HepG2 (cell line): ENCODE measurements at places on chromosomes 7 and 10. TPM values are rescaled to one million over a fixed set of nuclear protein-coding genes. Genes with fewer than 3 reads are reported as not detected.

DNA sequence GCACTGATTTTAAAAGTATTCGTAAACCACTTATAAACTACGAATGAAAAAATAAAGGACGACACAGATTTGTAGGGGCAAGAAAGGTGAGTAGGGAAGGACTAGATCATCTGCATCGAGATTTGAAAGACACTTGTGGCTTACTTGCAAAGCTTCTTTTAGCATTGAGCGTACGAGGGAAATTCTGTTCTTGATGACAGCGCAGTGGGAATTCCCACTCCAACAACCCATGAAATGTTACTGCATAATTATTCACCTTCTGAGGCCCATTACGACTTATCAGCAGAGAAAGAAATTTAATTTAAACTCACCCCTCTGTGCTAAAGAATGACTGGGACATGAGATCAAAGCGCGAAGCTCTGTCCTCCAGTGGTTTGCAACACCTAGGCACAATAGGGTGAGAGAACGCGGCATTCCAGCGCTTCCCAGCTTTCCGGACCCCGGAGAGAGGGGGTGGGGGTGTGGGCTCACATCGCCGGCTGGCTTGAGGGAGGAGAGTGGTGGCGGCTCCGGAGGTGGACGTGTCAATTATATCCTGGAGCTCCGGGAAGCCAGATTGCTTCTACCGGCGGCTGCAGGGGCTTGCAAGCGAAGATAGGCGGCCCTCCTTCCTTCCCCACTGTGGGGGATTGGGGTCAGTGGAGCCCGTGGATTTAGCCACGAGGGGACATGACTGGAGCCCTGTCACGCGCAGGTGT lies 10.3 kb downstream of the SP8 start:
- DNase-seq, result no peak

The SOSTDC1 gene
- polyA plus RNA-seq, result not detected in 2 replicates

- DNase-seq, result no peak
These were observed 563 bp downstream of the STAM start for GRCh38 chr10:17644485-17644943.

The NMT2 gene
- 8.9 and 10.1 TPM in 2 replicates for polyA plus RNA-seq

- DNase-seq, result peak; percentile 68
These were observed 16.6 kb downstream of the BAG3 start for GRCh38 chr10:119667562-119668328.

DNA sequence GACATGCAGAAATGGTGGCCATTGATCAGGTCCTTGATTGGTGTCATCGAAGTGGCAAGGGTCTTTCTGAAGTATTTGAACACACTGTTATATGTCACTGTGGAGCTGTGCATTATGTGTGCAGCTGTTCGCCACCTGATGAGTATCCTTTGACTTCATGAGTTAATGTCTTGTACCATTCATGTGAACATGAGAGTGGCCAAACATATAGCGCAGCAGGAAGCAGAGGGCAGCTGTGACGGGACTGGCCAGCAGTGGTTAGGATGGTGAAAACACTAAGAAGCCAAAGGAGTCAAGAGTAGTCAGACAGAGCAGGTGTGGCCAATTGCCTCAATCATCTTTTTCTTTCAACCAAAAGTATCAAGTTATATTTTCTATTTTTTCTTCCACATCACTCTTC lies 167.4 kb downstream of the IMMP2L start:
- DNase-seq, result no peak

DNA sequence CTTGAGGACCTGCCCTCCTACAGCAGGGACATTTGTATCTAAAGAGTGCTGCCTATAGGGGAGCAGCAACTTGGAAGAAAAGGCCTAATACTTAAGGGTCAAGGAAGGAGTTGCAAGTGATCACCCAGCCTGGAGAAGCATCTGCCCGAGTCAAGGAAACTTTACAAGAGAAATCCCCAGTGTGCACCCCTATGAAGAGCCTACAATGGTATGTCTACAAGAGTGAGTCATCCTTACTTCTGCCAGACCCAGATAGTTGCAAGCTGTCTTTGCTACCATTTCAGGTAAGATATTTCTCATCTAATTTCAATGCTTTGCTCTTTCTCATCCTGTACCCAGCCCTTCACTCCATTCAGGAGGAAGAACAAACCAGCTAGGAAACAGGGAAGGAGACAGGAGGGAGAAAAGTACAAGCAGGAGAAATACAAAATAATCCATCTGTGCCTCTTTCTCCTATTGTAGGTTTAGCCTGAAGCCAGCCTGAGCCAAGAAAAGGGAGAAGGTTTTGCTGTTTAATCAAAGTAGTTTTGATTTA lies 34.4 kb upstream of the AGR3 start:
- no peak for DNase-seq

DNA sequence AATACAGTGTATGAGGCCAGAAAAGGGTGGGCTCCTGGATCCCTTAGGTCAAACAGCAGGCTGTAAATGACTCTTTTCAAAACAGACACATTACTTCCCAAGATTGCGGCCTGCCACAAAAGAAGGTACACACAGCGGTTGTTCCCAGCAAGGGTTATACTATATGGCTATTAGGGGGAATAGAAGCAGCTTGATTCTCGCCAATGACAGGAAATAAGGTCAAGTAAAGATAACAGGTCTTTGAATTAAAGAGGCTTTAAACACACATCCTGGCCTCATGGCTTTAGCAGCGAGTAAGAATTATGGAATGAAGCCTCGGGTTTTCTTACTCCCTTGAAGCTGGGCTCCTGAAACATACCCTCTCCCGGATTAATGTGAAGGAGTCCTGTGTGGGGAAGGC lies 58.3 kb downstream of the CYP26A1 start:
- no peak for DNase-seq

The CCDC172 gene
- polyA plus RNA-seq, result not detected in 2 replicates

The MMS19 gene
- 106 and 107 TPM in 2 replicates for polyA plus RNA-seq

DNA sequence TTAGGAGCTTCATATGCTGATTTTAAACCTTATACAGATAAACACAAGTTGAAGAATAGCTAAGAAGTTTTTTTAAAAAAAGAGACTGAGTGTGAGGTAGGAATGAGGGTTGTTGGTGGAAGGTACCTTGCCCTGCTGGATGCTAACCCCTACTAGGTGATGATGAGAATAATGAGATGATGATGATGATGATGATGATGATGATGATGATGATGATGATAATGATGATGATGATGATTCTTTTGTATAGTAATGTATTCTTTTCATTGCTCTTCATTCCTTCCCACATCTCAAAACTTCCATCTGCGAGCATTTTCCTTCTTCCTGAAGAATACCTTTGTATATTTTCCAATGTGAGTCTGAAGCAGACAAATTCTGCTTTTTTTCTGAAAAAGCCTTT lies 14.1 kb upstream of the TMEM273 start:
- no peak for DNase-seq

DNA sequence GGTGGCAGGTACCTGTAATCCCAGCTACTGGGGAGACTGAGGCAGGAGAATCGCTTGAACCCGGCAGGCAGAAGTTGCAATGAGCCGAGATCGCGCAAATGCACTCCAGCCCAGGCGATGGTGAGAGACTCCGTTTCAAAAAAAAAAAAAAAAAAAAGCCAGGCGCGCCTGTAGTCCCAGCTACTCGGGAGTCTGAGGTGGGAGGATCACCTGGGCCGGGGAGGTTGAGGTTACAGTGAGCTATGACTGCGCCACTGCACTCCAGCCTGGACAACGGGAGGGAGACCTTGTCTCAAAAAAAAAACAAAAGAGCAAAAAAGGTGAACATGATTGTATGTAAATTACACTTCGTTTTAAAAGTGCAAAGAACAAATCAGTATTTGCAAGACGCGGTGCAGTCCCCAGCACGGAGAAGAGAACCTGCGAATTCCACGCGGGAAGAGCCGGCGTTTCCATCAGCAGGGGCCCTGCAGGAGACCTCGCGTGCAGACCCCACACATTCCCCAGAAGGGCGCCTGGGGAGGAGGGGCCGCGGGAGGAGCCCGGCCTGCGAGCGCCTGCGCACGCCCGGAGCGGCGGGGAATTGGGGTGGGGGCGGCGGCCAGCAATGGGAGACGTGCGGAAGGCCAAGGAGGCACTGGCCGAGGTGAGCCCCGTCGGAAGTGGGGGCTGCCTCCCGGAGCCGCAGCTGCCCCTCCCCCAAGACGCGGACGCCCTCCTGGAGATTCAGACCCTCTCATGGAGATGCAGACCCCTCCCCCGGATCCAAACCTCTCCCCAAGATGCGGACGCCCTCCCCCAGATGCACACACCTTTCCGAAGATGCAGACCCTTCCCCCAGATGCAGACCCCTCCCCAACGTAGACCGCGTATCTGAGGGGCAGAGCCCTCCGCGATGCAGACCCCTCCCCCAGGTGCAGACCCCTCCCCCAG lies 16.7 kb upstream of the SUN1 start:
- DNase-seq, result no peak

The UBN2 gene
- 4.2 and 5.7 TPM in 2 replicates for polyA plus RNA-seq

DNA sequence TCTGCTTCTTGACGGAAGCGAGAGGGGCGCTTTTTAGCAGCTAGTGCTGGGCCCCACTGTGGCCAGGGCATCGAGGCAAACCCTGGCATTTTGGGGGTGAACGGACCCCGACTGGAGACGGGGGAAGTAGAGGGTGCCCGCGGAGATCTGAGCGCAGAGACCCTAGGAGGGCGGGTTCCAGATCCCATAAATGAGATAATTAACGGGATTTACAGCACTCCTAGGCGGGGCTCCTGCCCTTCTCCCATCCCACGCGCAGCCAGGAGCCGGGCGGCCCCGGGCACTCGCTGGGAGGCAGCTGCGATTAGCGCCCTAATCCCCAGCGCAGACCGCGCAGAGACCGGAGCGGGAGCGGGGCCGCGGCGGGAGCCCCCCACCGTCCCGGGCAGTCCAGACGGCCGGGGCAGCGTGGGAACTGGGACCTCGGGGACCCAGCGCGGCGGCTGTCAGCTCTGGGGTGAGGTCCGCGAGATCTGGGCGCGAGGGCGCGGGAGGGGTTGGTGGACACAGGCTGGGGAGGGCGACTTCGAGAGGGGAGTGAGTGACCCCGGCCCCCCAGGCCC lies 735 bp downstream of the JCAD start:
- no peak for DNase-seq

The COL26A1 gene
- 6.8 and 7.8 TPM in 2 replicates for polyA plus RNA-seq

- peak; percentile 29 for DNase-seq
These were observed 189.8 kb downstream of the HECW1 start for GRCh38 chr7:43302211-43302711.

- DNase-seq, result no peak
These were observed 25.7 kb upstream of the FAM133B start for GRCh38 chr7:92615861-92616260.

DNA sequence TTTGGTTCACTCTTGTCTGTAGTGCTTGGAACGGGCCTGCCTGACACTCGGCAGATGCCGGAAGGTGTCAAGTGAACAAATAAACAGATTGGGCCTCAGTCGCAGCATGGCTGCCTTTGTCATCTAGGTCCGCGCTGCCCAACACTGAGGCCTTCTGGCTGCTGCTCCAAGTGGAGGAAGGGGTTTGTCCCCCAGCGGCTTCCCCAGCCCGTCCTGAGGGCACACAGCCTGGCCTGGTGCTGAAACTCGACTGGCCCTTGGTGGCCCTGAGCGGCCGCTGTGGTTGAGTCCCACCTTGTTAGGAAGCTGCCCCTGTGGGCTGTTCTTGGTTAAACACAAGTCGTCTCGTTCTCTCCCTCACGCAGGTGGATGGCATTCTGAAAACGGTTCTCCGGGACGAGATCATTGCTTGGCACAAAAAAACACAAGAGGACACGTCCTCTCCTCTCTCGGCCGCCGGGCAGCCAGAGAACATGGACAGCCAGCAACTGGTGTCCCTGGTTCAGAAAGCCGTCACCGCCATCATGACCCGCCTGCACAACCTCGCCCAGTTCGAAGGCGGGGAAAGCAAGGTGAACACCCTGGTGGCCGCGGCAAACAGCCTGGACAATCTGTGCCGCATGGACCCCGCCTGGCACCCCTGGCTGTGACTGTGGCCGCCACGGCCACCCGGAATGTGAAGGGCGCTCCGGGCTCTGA lies 132.1 kb downstream of the SMURF1 start:
- DNase-seq, result no peak
